ENCODE measurements at places on chromosomes 12 and 14.

GRCh38 chr12:117622087-117622486 is 260.7 kb upstream of the NOS1 start:
- DNase-seq = no peak

DNA sequence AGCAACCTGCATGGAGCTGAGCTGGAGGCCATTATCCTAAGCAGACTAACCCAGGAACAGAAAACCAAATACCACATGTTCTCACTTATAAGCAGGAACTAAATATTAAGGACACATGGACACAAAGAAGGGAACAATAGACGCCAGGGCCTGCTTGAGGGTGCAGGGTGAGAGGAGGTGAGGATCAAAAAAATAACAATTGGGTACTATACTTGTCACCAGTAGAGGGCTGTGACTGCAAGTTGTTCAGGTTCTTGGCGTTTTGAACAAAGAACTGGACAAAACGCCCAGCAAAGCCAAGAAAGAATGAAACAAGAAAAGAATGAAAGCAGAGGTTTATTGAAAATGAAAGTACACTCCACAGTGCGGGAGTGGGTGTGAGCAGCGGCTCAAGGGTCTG is 208.5 kb upstream of the NEDD1 start:
- DNase-seq = no peak

- DNase-seq = no peak
Measured at GRCh38 chr12:90030726-90031125, 322.1 kb upstream of the ATP2B1 start.

- DNase-seq = no peak
Measured at GRCh38 chr14:29743531-29743930, 184.1 kb downstream of the PRKD1 start.

All from lung microvascular endothelial cell (primary cell).